ENCODE measurements at places on chromosomes 2 and 18.

GRCh38 chr2:96402591-96402990 is 67.0 kb downstream of the NCAPH start:
- no peak for DNase-seq

- peak; percentile 55 for DNase-seq
These were observed 32.6 kb upstream of the KCMF1 start for GRCh38 chr2:84938194-84938879.

GRCh38 chr18:51251625-51252024 is 54.1 kb upstream of the MEX3C start:
- peak; percentile 25 for DNase-seq

DNA sequence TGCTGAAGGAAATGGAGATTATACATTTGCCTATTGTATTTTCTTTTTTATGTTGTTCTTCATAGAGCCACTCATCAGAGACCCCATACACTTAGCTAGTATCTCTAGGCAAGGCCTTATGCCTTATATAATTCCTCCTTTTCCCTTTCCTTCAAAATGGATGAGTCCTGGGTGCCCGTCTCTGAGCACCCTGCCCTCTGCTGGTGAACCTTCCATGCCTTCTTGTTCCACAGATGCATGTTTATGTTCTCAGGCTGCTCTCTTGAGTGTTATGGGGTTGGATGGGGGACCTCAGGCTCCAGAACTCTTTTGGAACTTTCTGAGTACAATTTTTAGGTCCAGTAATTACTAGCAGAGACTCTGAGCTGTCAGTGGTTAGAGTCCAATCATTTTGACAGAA is 368.6 kb upstream of the SPRED2 start:
- DNase-seq = no peak

GRCh38 chr2:226658555-226658954 is 141.1 kb downstream of the IRS1 start:
- no peak for DNase-seq

GRCh38 chr18:23967321-23968089 is 47.0 kb upstream of the TTC39C start:
- DNase-seq = peak; percentile 19

- DNase-seq = no peak
These were observed 5.5 kb upstream of the MGAT4A start for GRCh38 chr2:98736464-98736889.

DNA sequence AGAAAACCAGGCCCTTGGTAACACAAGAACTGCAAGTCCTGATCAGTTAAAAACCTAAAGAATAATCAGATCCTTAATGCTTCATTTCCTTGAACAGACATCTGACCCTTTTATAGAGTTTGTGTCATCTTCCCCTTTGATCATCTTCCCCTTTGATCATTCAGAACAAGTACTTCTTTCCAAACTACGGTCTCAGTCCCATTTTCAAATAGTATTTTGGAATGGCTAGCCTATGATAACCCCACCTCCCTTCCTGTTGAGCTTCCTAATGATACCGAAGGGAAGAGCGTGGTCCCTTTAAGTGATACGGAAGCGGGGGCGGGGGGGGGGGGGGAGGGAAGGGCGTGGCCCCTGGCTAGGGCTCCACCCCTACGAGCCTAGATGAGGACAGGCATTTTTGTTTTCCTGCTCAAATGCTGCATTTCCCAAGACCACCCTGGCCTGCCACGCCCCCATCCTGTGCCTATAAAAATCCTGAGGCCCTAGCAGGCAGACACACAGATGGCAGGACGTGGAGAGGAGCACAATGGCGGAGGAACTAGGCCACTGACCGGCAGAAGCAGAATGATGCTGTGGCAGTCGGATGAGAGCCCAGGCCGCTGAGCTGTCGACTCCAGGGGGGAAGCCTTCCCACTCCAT is 24.1 kb upstream of the CHRNA1 start:
- no peak for DNase-seq

DNA sequence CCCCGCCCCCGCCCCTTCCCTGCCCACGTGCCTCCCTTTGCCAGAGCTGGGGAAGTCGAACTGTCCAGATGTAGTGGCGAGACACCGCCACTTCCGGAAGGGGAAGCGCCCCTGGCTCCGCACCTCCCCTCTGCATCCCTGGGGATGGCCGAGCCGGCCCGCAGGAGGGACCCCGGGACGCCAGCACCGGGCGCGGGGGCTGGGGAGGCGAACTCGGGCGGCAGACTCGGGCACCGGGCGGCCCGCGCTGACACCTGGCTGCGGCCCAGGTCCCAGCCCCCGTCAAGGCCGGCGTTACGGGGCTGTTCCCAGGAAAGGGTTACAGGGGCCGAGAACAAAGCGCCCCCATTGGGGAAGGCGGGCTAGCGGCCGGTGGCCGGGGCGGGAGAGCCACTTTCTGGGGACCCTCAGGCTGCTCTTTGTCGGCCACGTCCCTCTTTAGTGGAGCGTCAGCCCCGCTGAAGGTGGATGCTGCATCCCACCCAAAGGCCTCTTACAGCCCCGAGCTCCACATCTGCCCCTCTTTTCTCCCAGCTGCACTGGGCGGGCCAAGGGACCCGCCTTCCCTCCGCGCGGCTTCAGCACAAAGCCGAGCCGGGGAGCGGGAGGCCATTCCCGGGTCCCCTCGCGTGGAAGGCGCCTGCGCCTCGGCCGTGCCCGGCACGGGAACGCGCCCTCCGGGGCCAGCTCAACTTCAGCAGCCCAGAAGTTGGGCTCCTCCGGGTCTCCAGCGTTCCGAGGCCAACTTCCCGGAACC is 1.3 kb downstream of the SDC1 start:
- DNase-seq = peak; percentile 36

- DNase-seq = peak; percentile 54
These were observed 36.3 kb downstream of the STAT4 start for GRCh38 chr2:191114403-191114886.

GRCh38 chr2:74427551-74427950 is 6.0 kb downstream of the WDR54 start:
- no peak for DNase-seq

- DNase-seq = peak; percentile 24
These were observed 7.9 kb upstream of the NR4A2 start for GRCh38 chr2:156340377-156340776.

GRCh38 chr2:37904993-37905392 is 20.1 kb upstream of the RMDN2 start:
- no peak for DNase-seq

DNA sequence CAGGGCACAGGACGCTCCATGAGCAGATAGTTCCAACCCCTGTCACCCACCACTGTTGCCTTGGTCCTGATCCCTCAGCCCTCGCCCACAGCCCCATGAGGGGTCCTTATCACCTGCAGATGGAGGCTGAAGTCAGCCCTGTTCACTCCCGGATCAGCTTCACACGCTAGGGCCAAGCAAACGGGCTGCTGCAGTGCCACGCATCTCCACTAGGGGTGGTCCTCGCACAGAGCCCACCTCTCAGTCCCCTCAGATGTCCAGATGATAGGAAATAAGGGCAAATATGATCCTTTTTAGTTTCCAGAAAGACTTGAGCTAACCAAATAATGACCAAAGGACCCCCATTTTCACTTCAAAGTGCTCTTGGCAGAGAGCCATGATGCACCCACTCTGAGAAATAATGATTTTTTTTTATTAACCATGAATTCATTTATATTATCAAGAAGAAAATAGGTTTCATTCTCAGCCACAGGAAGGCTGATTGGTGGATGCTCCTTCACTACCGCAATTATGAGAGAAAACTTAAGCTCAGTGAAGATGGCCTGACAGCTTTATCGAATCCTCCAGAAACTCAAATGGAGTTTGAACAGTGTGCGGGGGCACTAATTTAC is 71.9 kb upstream of the KLHL29 start:
- DNase-seq = peak; percentile 54

DNA sequence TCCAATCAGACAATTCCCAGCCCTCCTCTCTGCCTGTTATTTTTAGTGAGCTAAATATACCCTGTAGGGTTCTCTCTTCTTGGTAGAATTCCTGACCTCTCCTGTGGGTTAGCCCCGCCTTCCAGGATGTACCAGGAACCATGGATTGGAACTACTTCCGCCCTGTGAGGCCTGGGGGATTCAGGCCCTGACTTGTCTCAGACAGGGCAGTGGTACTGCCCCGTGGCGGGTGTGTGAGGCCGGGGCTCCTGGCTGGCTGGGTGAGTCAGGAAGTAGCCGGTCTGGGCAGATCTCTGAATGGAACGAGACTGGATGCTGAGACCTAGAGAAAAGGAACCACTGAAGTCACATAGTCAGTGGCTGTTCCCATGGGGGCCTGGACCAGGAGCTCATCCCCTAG is 50.5 kb downstream of the DYSF start:
- DNase-seq = no peak

- DNase-seq = no peak
These were observed 6.1 kb downstream of the CNOT11 start for GRCh38 chr2:101258804-101259203.

- no peak for DNase-seq
These were observed at the start of gene SPP2 for GRCh38 chr2:234050455-234051135. SPP2 (plus strand) TSS chr2:234050702; CDS start chr2:234050787, 85 bp downstream.

- no peak for DNase-seq
These were observed 37.7 kb downstream of the HS1BP3 start for GRCh38 chr2:20612925-20613916.

DNA sequence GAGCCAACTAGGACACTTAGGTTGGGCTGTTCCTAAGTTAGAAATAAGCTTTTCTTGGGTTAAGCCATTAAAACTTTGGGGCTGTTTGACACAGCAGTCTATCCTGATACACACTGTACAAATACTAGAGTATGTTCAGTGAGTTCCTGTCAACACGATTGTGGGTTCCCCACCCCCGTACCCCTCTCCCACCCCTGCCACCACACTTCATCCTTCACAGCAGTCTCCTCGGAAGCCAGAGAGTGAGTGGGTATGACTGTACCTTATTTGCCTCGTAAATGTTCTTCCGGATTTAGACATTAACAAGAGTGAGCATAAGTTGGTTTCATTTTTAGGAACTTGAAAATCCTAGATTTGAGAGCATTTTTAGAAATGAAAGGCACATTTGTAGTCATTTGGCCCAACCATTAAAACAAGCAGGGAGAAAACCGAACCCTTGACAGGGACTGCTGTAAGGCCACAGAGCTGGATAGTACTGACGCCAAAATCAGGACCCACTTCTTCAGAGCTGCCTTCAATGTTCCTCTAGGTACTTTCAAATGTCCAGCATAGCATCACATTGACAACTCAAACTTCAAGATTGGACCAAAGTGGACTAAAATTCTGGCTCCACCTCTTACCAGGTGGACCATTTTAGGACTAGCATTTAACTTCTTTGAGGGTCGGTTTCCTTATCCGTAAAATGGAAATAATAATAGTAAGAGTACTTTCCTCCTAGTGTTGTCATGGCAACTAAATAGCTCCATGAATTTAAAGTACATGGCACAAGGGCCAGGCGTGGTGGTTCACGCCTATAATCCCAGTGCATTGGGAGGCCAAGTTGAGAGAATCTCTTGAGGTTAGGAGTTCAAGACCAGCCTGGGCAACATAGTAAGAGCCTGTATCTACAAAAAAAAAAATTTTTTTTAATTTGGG is 166.3 kb upstream of the SERTAD2 start:
- peak; percentile 79 for DNase-seq

GRCh38 chr2:88345842-88346241 is 106.7 kb downstream of the FOXI3 start:
- DNase-seq = no peak

GRCh38 chr2:125386074-125386473 is 1269.9 kb upstream of the GYPC start:
- DNase-seq = no peak

All from common myeloid progenitor, CD34-positive (primary cell).